ENCODE measurements at places on chromosomes 2 and 18. TPM values are rescaled to one million over a fixed set of nuclear protein-coding genes. Genes with fewer than 3 reads are reported as not detected.

The ANO7 gene
- total RNA-seq: 0.54 TPM

DNA sequence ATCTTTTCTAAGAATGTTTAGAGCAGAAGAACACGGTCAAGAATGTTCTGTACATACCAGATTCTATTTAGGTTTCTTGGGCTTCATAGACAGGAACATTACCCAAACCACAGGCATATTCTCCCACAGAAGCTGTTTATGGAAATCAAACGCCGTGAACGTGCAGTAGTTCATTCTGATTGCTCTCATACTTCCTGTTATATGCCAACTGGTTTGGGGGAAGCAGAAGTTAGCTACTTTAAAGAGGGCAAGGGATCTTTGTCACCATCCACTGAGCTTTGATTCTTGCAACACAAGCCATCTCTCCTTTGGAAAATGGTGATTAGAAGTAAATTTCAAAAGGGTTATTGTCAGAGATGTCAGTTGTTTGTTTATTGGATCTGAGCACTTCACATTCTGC, 182.2 kb upstream of the NRP2 start:
- no peak for DNase-seq

The NOP58 gene
- 66.8 TPM for total RNA-seq

DNA sequence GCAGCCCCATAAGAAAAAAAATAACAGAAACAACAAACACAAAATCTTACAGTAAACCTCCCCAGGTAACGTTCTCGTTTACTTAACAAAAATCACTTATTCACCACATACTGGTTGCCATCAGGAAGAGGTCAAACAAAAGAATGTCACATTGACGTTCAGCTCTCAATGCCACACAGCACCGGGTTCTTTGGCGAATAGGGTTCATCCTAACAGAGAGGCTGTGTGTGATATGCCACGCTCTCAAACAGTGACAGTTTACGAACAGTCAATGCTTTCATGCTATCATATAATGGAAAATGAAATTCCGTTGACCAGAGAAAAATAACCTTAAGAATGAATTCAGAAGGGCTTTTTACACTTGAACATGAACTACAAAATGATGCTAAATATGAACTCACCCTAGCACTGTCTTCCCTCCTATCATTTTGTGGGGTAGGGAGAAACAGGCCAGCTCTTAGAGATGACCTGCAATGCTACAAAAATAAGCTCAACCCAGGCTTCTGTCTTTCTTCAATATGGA, 2.0 kb downstream of the TMEM163 start:
- DNase-seq: peak; percentile 41

DNA sequence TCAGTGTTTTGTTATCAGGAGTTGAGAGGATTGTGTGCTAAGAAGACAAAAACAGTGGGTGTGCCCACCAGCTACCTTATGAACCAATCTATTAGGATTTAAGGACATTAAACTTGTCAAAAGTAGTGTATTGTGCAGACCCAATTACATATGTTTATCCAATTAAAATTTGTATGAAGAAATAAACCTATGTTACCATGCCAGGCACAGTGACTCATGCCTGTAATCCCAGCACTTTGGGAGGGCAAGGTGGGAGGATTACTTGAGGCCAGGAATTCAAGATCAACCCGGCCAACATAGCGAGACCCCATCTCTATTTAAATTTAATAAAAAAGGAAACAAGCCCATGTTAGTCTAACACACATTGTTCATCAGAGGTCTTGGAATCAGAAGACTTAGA, 162.2 kb downstream of the IRS1 start:
- no peak for DNase-seq

DNA sequence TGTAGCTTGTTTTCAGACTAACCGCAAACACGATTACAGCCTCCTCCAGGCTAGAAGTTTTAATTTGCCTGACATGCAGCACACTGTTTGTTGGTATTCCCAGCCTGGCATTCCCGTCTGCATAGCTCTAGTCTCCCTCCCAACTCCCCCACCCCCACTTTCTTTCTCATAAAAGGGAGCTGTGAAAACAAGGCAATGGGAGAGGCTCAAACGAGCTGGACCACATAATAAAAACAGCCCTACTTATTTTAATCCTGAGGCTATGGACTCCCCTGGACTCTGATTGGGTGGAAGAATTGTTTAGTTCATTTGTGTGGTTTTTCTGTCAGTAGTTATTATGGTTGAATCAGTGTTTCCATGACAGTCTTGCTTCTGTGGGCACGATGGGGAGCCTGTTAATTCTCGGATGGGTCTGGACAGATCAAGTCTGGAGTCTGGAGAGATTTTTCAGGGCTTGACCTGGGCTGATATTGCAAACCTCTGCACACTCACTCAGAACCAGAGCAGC, 1.2 kb downstream of the STON1 start:
- peak; percentile 17 for DNase-seq

GRCh38 chr18:48975120-48975816, 24.5 kb upstream of the SMAD7 start:
- DNase-seq: peak; percentile 26

DNA sequence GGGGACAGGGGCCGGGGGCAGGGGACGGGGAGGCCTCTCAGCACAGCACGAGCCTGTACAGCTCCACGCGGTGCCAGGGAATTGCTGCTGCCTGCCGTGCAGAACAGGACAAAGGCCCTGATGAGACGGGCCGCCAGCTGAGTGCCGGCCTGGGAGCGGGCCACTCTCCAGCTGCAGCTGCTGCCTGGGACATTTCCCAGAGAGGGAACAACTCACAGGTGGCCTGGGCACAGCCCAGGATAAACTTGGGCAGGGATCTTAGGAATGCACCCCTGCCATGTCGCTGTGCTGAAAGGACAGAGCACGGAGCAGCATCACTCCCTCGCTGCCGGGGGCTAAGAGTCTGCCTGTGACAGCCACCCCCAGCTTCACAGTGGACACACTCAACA, 38.8 kb downstream of the CENPO start:
- DNase-seq: peak; percentile 20

GRCh38 chr18:46555724-46556123, 101.3 kb downstream of the LOXHD1 start:
- no peak for DNase-seq

DNA sequence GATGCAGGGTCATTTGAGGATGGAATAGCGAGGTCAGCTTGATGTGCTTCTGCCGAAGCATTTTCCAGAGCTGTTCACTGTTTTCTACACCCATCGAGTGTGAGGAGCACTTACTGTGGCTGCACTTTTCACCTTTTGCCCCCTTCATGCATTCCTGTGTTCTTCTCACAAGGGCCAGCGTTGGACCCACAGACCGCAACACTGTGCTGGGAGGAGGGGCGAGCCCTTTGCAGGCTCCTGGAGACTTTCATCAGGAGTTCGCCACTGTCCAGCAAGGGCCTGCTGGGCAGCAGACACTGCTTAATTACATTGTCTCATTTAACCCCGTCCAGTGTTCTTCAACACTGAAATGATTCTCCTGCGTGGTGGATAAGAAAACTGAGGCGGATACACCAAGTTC, 29.9 kb downstream of the CYP26B1 start:
- no peak for DNase-seq

- DNase-seq: no peak
These were observed 24.4 kb downstream of the EHD3 start for GRCh38 chr2:31258351-31258750.

GRCh38 chr2:238657132-238658053, 190.5 kb upstream of the TWIST2 start:
- DNase-seq: no peak

- DNase-seq: no peak
These were observed 224.0 kb upstream of the SIX2 start for GRCh38 chr2:45233301-45233700.

The ZNF385B gene
- 10.5 TPM for total RNA-seq

DNA sequence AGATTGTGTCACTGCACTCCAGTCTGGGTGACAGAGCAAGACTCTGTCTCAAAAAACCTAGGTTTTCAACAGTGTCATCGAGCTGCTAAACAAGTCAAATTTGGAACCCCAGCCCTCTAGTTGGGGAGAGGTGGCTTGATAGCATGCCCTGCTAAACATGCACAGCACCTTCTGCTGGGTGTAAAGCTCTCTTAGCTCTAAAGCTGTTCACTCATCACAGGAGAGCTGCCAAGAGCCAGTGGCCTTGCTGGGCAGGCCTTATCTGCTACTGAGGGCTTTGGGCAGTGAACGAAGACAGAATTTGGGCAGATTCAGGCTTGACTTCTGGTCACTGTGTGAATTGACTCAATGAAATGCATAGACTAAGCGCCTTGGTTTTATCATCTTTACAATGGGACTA, 101.3 kb downstream of the LYPD1 start:
- no peak for DNase-seq

- DNase-seq: no peak
These were observed 235.9 kb downstream of the ZNF516 start for GRCh38 chr18:76259096-76259495.

Measured in cerebellum (tissue), 4 donors.